ENCODE measurements at places on chromosomes 2 and 18.
A peak's percentile ranks its signal among the peaks of the same experiment; 100 is the strongest.

DNA sequence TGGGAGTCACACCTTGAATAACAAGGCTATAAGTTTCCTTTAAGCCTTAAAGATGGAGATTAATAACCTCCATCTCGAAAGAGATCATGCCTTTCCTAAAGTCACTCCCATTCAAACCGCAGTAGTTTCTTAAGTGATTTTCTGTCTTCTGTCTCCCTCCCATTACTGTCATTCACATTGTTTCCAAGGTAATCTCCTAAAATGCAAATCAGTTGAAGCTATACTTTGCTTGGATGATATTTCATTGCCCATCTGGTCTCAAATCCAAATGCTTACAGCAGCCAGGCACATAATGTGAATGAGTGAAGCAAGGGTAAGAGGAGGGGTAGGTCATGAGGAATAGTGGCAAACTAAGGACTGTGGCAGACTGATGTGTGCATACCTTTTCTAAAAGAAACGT lies 116.4 kb downstream of the CCDC141 start:
- no peak for DNase-seq

DNA sequence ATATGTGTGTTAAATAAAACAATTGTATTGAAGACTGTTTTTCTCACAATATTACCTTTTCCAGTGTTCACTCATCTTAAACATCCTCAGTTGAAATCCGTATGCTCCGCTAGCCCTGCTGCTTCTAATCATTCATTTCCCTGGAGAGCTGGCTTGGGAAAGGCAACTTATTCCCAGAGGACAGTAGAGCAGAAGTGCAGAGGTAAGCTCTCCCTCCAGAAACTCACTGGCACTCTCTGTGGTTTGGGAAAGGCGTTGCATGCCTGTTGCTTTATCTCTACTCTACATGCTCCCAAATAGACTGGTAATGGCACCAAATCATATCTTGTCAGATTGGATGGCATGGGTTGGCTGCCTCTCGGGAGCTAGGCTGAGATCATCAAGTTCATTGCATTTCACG lies 117.1 kb upstream of the BOD1L2 start:
- no peak for DNase-seq

- DNase-seq, result no peak
Measured at GRCh38 chr2:203544402-203544801, 9.3 kb upstream of the RAPH1 start.

DNA sequence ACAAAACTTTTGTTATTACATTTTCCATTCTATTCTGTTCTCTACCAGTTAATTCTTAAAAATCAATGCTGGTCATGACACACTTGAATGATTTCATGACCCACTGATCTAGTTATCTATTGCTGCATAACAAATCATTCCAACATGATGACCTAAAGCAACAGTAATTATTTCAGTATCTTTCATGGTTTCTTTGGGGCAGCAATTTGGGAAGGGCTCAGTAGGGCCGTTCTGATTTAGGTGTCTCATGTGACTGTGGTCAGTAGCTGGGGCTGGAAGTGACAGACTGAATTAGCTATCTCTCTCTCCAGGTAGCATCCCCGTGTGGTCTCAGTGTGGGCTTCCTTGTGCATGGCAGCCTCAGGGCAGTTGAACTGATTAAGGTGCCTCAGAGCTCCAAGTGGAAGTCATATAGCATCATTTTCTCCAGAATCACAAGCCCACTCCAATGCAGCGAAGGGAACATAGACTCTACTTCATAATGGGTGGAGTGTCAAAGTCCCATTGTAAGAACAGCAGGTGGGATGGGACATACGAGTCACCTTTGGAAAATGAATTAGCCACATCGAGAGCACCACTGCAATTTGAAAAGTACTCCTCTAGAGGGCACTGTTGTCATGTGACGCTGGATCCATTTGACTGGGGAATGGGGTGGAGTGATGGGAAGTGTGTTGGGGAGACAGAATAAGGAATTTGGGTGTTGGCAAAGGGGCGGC lies 39.1 kb upstream of the FAM136A start:
- peak; percentile 51 for DNase-seq

DNA sequence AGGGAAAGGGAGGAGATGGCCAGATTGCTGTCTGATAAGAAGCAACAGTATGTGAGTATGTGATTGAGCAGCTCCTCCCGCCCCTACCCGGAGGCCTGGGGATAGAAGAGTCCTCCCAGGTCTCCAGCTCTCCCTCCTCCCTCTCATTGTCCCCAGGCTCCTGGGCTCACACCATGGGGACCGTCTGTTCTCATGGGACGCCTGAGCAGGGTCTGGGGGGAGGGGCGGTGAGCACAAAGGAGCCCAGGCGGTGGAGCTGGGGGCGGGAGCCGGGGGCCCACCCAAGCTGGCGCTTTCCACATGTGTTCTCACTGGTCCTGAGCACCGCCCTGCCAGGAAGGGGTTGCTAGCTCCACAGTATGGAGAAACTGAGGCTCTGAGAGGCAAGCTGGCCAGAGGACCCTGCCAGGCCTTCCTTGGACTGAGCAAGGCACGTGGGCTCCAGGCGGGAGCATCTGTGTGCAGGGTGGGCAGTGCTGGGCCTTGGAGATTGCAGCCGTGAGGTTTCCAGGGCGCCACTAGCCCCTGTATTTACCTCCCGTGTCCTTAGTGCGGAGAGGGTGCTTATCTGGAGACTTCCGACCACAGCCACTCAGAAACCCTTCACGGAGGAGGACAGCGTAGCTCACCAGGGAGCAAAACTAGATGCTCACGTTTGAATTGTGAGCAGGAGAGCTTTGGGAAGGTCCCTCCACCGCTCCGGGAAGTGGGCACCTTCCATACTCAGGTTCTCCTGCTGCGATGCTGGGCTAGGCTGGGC lies 37.4 kb downstream of the PDIA6 start:
- DNase-seq, result no peak

Measured in DND-41 (cell line).